ENCODE measurements at places on chromosomes 11 and 22. TPM values are rescaled to one million over a fixed set of nuclear protein-coding genes. Genes with fewer than 3 reads are reported as not detected.

GRCh38 chr11:83979593-83979992 lies 693.4 kb upstream of the CCDC90B start:
- DNase-seq: no peak

The PRR33 gene
- not detected for total RNA-seq

GRCh38 chr11:36577859-36578258 lies 10.1 kb downstream of the RAG1 start:
- no peak for DNase-seq

DNA sequence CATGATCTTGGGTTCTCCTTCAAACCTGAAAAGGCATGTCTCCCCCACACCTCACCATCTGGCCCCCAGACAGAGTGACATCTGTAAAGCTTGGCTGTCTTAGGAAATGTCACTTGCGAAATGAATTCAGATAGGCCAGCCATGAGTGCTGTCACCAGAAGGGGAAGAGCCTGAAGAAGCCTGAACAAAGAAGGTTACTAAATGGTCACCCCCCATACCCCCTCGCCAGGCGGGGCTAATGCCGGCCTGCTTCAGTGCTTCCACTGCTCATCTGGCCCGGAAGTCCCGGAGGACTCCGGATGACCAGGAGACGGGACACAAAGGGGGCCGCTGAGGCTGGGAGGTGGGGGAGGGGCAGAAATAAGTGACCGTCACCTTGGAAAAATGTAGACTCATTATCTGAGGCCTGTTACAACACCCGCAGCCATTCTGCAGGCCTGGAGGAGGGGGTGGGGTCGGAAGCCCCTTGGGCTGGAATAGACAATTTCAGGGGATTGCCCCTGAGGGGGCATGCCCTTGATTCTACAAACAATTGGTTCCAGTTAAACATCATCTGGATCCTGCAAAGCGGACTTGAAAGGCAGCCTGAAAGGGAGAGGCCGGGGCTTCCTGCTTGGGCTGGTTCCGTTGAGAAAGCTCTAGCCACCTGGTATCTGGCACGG lies 43.2 kb downstream of the NAT10 start:
- no peak for DNase-seq

DNA sequence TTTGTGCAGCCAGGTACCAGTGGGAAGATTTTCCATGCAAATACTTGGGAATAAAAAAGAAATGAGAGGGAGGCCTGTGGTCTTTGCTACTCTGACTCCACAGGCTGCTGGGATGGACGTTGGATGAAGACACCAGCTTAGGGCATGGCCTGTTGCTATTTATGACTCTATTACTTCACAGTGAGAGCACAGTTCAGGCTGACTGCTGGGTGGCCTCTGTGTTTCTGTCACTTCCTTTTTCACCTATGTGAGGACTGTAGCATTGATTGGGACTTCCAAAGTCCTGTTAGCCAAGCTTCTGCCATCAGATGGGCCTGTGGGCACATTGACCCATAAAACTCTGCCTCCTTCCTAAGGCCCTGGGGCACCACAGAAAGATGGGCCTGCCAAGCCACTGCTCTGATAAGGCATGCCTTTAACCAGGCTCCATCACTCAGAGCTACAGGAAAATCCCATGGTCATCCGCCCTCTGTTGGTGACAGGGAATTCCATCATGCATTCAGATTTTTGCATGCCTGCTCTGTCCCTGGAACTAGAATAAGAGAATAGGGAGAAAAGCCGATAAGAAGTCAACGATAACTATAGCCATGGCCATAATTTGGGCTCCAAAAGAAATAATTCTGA lies 64.6 kb downstream of the KCNJ1 start:
- DNase-seq: no peak

- no peak for DNase-seq
Observed at GRCh38 chr11:67280341-67280787, 8.7 kb upstream of the ANKRD13D start.

The ASRGL1 gene
- 39.7 TPM for total RNA-seq

DNA sequence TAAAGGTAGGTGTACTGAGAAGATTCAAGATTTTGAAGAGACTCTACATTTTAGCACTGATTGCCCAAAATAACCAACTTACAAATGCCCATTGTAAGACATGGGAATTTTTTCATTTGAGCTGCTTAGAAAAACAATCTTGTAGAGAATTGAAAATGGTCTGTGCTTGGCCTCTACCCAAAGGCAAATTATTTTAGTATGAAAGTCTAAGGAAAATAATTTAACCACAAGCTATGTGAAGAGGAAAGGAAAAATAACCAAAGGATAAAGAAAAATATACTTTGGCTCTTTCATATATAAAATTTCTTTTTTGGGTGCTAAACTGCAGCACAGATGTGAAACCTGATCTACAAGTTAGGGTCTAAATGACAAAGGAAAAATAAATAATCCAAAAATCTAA lies 54.9 kb downstream of the ME3 start:
- DNase-seq: no peak

- no peak for DNase-seq
Observed at GRCh38 chr11:32289701-32290100, 145.6 kb downstream of the WT1 start.

DNA sequence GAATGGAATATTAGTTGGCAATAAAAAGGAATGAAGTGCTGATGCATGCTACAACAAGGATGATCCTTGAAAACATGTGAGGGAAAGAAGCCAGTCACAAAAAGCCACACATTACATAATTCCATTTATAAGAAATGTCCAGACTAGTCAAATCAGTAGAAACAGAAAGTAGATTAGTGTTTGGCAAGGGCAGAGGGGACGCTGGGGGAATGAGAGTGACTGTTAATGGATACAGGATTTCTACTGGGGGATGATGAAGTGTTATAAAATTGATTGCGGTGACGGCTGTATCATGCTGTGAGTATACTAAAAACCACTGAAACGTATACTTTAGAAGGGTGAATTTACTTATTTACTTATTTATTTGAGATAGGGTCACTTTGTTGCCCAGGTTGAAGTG lies 57.9 kb downstream of the C11orf58 start:
- DNase-seq: no peak

The CYP2D6 gene
- not detected for total RNA-seq

GRCh38 chr11:75487365-75487764 lies 38.4 kb downstream of the GDPD5 start:
- no peak for DNase-seq

- DNase-seq: no peak
Observed at GRCh38 chr22:50247748-50248147, 2.9 kb upstream of the TUBGCP6 start.

The PRMT3 gene
- 7.9 TPM for total RNA-seq

GRCh38 chr22:23751441-23751996 lies 607 bp upstream of the ZNF70 start:
- DNase-seq: no peak

DNA sequence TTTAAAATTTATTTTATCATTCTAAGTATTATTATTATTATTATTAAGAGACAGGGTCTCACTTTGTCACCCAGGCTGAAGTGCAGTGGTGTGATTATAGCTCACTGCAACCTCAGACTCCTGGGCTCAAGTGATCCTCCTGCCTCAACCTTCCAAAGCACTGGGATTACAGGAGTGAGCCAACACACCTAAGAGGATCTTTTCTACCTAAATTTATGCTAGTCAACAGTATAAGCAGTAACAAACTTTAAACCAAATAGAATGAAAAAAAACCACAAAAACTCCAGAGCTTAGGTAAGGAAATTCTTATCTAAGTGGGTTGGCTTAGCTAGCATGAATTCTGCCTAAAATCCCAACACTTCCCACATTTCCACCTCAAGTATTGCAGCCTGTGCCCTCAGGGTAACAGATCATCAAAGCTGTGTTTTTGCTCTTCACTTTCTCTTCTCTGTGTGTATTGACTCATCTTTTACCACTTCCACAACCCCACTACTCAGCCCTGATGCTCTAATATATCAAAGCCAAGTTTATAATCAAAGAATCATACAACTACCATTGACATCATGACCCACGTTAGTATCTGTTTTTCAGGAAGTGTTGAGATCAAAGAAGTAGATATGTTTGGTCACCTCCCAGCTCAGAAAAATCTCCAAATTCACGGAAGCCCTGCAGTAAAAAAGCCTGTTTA lies 93.7 kb upstream of the SPON1 start:
- no peak for DNase-seq

DNA sequence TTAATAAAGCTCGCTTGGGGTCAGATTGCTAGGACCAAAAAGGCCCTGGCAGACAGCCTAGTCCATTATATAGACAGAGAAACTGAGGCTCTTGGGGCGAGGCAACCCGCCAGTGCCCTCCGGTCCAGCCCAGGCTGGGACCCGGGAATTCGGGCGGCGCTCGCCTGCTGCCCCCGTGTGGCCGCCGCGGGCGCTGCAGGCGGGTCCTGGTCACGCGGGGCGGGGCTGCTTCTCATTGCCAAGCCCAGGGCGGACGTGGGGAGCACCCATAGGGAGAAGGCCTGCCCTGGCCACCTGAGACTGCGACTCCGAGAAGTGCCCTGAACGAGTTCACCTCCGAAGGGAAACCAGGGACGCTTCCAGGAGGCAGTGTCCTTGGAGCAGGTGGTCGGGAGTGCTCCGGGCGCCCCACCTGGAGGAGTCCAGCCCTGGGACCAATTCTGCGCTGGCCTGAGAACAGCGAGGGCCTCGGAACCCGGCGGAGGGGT lies 36.0 kb upstream of the CSNK1E start:
- DNase-seq: no peak

DNA sequence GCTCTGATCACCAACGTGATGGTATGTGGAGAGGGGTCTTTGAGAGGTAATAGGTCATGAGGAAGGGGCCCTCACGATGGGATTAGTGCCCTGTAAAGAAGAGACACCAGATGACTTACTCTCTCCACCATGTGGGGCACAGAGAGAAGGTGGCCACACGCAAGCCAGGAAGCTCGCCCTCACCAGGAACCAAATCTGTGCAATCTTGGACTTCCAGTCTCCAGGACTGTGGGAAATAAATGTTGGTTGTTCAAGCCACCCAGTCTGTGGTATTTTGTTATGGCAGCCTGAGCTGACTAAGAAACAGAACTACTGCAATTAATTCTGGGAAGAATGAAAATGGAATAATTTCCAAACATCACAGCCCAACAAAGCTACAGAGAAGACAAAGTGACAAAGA lies 117.5 kb downstream of the SNX19 start:
- no peak for DNase-seq

DNA sequence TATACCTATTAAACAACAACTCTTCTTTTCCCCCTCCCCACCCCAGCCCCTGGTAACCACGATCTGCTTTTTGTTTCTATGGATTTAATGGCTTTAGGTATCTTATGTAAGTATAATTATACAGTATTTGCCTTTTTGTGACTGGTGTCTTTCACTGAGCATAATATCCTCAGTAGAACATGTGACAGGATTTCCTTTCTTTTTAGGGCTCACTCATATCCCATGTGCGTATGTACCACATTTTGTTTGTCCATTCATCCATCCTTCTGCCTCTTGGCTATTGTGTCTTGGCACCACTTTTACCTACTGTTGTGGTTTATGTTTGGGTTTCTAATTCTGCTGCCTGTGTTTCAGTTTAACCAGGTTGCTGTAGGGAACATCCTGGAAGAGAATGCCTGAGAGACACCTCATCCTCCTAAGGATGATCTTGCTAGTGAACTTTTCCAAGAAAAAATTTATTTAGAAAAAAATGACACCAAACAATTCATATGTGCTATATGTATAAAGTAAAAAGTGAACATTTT lies 77.6 kb upstream of the SESN3 start:
- DNase-seq: no peak

Data from thoracic aorta (tissue), 2 donors.